Stimulated activated CD4-positive, alpha-beta T cell treated with anti-CD3 and anti-CD28 coated beads, Interleukin-12 subunit alpha, Interleukin-12 subunit beta, amount 100 ng/mL, for 48 hours (primary cell): ENCODE measurements at places on chromosomes 5 and 9.

GRCh38 chr9:127077644-127077946, 44.8 kb downstream of the ANGPTL2 start:
- no peak for DNase-seq

GRCh38 chr5:34496701-34497469, 159.2 kb upstream of the RAI14 start:
- no peak for DNase-seq

GRCh38 chr5:25286319-25286718, 641.5 kb upstream of the CDH10 start:
- no peak for DNase-seq

DNA sequence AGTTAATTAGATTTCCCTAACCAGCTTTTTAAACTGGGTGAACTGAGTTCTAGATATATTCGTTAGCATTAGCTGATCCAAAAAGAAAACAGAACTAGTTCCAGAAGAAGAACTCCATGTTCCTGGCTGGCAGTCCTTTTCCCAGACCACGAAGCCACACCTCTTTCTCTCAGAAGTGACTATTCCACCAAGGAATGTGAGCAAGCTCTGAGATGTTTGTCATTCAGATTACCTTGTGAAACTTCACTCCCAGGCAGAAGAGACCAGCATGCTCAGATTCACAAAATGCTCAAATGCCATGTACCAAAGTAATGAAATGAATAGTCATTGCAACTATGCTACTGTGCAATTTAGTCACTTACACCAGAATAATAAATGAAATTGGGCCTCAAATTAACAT, 4.4 kb upstream of the SSBP2 start:
- DNase-seq, result no peak

DNA sequence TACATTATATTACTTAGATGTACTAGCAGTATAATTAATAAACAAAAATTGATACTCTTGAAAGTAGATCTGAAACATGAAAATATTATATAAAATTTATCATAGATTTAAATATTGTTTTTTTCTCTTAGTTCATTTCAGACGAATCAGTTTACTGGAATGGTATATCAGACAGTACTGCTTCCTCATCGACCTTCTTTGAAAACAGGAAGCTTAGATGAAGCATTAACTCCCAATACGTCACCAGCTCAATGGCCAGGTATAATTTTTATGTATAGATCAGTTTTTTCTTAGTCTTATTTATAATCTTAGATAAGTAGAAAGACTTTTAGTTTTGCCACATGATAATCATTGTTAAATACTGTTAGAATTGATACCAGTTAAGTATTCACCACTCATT, 106.3 kb downstream of the DMXL1 start:
- DNase-seq, result no peak

GRCh38 chr9:133506653-133507038, 18.1 kb downstream of the MYMK start:
- no peak for DNase-seq

DNA sequence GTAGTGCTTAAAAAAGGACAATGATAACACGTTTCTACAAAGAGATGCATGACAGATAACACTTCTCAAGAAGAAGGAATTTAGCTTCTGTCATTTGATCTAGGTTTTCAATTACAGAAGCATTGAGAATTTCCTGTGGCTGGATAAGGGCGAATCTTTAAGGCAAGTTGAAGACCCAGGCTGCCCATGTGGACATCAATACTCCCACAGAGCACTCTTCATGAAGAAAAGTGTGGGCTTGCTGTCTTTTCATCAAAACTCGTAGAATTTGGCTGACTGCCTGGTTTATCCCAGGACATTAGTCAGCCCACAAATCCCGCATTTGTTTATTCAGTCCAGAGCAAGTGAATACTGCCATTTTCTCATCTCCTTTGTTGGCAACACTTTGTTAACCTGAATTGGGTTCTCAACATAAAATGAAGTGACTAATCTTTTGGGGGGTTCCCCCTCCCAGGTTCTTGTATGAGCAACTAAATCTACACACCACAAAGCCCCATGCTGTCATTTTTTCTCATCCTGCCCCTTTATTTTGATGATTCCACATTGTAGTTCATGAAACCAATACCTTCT, 43.4 kb upstream of the CDKN2B start:
- peak; percentile 15 for DNase-seq

- DNase-seq, result no peak
Measured at GRCh38 chr9:81499021-81499454, 190.3 kb downstream of the TLE1 start.

DNA sequence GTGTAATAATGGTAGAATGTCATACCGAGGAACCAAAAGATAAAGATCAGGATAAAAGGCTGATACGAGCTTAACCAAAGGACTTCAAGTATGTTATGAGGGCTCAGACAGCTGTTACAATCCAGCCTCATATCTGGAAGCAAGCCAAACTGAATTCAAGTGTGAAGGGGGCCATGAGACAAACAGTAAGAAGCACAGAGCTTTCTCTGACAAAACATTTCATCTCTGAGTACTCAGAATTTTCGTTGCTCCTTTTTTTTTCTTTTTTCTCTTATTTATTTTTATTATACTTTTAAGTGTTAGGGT, 52.9 kb upstream of the CD180 start:
- DNase-seq, result no peak

DNA sequence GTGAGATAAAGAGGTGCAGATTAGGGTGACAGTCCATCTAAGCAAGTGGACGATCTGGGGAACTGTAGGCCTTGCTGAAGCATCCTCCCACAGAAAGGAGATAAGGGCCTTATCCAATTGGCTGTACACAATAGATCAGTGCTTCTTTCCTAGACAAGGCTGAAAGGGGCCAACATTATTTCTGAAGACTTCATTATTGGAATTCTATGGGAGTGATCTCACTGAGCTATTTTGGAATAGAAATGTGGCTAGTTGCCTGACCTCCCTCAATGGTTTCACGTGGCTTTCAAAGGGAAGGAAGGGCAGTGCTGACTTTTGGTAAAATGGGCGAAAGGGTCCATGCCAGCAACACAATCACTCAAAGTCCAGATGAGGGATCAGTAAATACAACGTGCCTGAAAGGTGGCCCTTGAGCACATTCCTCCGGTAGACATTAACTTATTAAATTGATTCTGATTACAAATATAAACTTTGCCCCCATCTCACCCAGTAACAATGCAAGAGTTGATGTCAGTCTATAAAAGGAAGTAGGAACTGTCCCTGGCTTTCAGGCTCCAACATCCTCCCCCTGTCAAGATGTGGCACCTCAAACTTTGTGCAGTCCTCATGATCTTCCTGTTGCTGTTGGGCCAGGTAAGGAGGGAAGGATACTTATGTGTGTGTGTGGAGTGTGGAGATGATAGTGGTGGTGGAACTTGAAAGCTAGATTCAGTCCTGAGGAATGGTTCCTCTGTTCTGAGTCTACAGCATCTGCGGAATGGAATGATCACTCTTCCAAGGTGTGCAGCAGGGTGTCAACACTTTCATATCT, at the start of gene LEAP2:
Gene LEAP2, plus strand, starts transcription at position 550 of the 811 bp plus-strand sequence. Its CDS starts 27 bp downstream, at position 577.
- DNase-seq, result no peak

DNA sequence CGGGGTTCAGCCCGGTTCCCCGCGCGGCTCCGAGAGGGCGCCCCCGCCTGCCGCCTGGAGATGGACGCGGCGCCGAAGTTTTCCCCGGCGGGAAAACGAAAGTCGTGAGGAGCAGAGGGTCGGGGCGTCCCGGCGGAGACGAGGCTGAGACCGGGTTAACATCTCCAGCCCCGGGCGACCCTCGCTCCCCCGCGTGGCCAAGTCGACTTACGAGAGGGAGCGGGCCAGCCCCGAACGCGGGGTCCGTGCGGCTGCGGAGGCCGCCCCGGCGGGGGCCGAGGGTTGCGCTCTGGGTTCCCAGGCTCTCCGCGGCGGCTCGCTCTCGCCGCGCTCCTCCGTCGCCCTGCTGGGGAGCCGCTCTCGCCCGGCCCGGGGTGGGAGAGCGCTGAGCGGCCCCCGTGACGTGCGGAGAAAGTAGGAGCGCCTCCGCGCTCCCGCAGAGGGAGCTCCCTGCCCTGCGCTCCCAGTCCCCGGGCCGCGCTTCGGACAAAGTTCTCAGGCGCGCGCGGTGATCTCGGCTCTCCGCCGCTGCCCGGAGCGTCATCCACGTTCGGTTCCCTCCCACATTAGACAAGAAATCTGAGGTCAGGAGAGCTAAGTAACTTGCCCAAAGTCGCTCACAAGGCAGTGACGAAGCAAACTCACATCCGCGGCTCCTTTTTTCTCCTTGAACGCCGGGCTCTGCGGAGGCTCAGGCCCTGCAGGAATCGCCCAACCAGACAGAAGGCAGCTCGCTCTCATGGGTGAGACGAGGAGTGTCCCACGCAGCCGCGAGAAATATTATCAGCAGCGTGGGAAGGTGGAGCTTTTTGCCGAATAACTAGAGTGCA, 1.2 kb upstream of the GCNT4 start:
- DNase-seq, result no peak
